ENCODE measurements at places on chromosomes 3 and 15.

GRCh38 chr3:172675441-172676193 is 35.2 kb downstream of the NCEH1 start:
- no peak for DNase-seq

GRCh38 chr15:43215961-43216360 is 4.9 kb downstream of the EPB42 start:
- DNase-seq = no peak

DNA sequence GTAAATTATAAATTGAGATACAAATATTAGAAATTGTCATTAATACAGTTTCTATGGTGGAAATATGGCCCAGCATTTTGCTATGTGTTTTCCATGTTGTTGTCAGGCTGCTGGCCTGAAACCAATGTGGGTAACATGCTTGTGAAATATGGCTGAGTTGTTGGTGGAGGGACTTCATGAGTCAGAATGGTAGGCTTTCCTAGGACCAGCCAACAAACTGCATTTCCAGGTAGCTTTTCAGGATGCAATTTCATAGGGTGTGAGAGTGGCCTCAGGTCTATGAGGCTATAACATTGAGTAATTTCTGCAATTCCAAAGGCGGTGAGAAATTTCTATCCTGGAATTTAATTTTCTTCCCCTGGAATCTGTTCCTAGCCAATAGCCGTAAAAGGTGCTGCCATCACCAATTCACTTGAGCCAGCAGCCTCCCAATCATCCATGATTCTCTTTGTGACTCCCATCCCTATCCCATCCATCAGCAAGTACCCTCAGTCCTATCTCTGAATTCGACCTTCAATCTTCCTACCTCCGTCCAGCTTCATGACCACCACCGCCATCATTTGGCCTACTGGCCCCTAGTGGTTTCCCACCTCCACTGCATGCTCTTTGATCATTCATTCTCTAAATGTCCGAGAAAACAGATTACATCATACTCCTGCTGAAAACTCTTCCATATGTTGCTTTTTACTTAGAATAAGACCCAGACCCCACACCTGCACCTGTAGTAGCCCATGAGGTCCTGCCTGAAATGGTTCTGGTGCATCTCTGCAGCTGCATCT is 276.6 kb upstream of the CFAP20DC start:
- no peak for DNase-seq

DNA sequence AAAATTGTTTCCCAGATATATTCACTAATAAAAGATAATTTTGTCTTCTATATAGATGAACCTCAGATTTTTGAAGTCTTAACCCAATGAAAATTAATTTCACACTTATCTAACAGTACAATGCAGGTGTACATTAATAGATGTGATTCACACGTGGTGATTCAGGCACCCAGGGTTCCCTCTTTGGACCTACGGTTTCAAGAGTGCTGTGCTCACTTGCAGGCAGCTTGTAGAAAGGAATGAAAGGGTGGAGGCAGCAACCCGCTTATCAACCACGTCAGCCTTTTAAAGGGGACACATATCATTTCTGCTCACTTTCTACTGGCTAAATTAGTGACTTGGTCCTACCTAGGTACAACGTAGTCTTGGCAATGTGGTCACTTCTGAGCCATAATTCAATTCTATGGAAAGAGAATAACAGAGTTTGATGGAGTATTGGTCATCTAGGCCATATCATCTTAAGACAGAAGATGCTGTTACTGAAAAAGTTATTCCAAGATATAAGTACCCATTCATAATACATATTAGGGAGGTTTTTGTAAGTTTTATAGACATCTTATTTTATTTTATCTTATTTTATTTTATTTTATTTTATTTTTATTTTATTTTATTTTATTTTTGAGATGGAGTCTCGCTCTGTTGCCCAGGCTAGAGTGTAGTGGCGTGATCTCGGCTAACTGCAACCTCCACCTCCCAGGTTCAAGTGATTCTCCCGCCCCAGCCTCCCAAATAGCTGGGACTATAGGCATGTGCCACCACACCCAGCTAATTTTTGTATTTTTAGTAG is 37.9 kb downstream of the ACP3 start:
- no peak for DNase-seq

GRCh38 chr3:55859305-55859704 is 372.2 kb upstream of the WNT5A start:
- no peak for DNase-seq

- DNase-seq = peak; percentile 93
Measured at GRCh38 chr3:149086232-149086988, at the start of gene HLTF. TSS of gene HLTF (minus strand) at chr3:149086533. CDS start at chr3:149086336, 197 bp downstream.

GRCh38 chr15:78989701-78990240 is 44.9 kb upstream of the CTSH start:
- DNase-seq = no peak

DNA sequence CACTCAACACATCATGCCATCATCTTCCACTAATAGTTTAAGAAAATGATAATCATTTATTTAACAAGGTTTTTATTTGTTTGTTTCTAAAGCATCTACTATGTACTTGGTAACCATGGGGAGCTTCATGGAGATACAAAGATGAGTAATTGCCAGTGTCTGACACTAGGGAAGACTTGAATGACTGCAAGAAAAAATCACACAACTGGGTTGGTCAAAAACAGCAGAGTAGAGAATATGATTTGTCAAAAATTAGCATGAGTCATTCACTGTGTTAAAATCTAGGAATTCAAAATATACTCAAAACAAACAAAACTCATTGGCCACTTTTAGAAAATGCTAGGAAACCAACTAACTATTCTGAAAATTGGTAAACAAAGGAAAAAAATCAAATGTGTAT is 6.3 kb downstream of the BNC1 start:
- DNase-seq = no peak

Data from activated CD4-positive, alpha-beta T cell treated with anti-CD3 and anti-CD28 coated beads for 48 hours (primary cell).